ENCODE measurements at places on chromosomes 5 and 9.

DNA sequence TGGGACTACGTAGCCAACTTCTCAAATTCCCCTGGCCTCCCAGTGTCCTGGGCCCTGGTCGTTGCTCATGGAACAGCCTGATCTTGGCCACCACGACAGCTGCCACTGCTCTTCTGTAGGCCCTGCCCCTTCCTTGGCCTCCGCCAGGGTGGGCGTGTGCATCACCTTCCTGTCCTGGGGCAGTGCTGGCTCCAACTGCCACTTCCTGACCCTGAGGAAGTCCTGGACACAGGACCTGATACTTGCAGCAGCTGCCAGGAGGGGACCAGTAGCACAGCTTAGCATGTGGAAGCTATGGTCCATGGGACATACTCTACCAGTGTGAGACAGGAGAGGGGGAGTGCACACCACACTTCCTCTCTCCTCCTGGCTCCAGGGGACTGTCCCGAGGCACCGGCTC is 145.2 kb downstream of the TENT4A start:
- DNase-seq: no peak

GRCh38 chr5:131610198-131611063 is 24.6 kb downstream of the RAPGEF6 start:
- DNase-seq: no peak

GRCh38 chr5:16906255-16906654 is 29.8 kb downstream of the MYO10 start:
- DNase-seq: no peak

- no peak for DNase-seq
These were observed 30.3 kb upstream of the PUM3 start for GRCh38 chr9:2874001-2874750.

DNA sequence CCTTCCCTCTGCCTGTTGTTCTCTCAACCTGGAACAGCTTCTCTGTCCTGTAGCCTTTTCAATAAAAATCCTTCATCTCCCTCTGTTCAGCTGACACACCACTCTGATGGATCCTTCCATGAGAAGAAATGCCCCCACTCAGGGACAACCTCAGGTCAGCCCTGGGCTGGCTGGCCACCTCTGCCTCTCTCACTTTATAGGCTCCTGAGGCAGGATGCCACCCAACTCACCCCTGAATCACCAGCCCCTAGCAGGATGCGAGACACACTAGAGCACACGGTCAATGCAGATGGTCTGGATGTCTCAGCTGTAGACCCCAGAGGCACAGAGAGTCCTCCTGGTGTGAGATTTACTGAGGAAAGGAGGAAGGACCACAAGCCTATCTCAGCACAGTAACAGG is 93.8 kb downstream of the GABBR2 start:
- DNase-seq: no peak

GRCh38 chr5:79974886-79975285 is 16.2 kb downstream of the MTX3 start:
- no peak for DNase-seq

- no peak for DNase-seq
These were observed 5.2 kb downstream of the SPATA31E1 start for GRCh38 chr9:87887661-87888480.

GRCh38 chr9:95373782-95374487 is 56.4 kb upstream of the FANCC start:
- DNase-seq: no peak

- no peak for DNase-seq
These were observed 229.3 kb downstream of the PIK3R1 start for GRCh38 chr5:68444833-68445232.

DNA sequence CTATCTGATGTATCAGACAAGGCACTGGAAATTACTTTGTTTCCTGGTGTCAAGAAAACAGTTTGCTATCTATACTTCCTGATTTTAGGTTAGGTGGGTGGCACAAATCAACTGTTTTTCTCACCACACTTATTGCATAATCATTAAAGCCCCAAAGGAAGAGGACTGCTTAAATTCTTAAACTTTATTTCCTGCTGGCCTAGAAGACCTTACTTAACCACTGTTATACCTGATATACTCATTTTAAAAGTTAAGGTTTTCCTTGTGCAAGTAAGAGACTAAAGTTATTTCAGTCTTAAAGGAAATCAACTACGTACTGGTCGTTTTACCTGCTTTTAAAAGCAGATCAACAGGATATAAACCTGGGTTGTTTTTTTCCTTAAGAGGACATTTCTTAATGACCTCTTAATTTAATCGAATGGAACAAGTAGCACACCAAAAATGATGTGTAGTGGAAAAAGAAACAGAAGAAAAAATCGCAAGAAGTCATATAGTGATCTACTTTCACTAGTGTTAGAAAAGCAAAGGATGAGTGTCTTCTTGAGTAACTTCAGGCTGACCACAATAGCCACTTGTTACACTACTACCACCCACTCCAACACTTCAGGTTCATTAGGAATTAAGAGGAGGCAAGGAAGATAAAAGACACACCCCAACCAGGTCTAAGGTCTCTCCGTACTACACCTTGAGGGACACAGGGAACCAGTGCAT is 974 bp downstream of the CLINT1 start:
- DNase-seq: peak; percentile 27

- no peak for DNase-seq
These were observed 10.7 kb downstream of the IL4 start for GRCh38 chr5:132684491-132684890.

GRCh38 chr5:87125766-87126165 is 141.9 kb upstream of the RASA1 start:
- no peak for DNase-seq

GRCh38 chr5:4244306-4244705 is 648.7 kb downstream of the IRX1 start:
- no peak for DNase-seq

DNA sequence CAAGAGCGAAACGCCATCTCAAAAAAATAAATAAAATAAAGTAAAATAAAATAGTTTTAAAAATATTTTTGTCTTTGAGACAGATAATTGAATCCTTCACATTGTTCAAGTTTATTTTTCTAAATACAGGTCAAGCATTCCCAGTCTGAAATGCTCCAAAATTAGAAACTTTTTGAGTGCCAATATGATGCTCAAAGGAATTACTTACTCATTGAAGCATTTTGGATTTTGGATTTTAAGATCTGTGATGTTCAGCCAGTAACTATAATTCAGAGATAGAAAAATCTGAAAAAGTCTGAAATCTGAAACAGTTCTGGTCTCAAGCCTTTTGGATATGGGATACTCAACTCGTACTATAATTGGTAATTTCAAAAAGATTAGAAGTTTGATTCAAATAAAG is 39.8 kb downstream of the RBM27 start:
- no peak for DNase-seq

- no peak for DNase-seq
These were observed 425.4 kb downstream of the DNAH5 start for GRCh38 chr5:13519131-13519530.

DNA sequence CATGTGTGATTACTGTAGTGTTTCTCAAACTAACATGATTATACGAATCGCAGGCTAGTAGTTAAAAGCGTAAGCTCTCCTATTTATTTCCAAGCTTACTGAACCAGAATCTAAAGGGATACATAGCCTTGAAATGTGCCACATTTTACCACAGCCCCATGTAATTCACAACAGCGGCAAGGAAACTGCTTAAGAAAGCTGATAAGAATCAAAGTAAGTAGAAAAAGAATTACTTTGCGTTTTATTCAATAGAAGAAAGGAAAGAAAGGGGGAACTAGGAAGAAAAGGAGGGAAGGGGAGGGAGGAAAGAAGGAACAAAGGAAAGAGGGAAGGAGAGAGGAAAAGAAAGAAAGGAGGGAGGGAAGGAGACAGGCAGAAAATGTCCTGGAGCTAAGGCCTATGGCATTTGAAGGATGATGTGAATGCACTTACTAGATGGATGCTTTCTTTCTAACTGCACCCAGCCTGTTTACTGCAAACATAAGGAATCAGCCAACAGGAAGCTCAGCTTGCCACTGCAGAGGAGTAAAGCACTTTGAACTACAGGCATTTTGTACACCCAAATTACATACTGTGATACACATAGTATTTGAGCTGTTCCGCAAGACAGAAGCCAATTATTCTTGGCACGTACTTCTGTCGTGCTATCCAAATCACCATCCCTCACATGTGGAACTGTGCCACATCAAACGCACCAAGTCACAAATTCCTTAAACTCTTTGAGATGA is 521.7 kb downstream of the RAB3C start:
- DNase-seq: no peak

- no peak for DNase-seq
These were observed 44.4 kb upstream of the NEK6 start for GRCh38 chr9:124213396-124213795.

DNA sequence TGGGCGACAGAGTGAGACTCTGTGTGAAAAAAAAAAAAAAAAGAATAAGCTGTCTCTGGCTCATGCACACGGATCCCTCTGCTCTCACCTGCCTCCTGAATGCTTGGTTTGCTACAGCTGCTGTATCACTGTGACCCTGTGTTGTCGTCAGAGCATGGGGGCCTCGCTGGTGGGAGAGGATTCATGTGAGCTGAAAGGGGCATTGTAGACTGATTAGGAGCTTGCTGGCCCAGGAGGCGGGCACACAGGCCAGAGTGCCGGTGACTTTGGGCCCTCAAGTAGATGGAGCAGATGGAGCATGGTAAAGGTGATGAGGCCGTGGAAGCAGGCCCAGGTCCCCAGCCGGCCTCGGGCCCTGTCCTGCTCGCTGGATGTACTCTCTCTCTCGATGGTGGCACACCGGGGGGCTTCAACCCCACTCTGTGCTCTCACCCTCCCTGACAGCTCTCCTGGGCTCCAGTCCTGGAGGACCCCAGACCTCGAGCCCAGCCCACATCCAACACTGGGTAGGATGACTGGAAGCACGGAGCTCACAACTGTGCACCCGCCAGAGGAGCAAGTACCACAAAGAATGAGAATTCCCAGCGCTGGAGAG is 7.1 kb downstream of the FLT4 start:
- no peak for DNase-seq

DNA sequence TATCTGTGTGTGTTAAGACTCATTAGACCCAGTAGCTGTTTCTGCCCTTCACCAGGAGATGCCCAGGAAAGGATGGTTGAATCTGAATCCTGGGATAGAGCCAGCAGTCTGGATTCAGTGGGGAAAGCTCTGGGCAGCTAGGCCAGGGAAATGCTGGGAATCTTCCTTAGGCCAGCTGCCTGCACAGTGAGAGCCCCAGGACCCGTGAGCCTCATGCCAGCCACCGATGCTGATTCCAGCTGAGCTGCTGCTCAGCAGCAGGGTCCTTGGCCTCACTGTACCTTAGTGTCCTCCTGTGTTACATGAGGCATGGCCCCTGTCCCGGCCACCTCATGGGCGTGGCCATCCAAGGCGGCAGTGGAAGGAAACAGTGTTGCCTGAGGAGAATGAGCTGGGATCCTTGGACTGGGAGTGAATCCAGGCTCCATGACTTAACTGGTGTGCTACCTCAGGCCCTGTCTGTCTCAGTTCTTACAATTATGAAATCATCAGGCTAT is 87.1 kb downstream of the AMBP start:
- no peak for DNase-seq

- no peak for DNase-seq
These were observed 27.0 kb downstream of the SPINK5 start for GRCh38 chr5:148090773-148091250.

GRCh38 chr5:96336351-96336985 is 96.6 kb downstream of the PCSK1 start:
- DNase-seq: peak; percentile 74

DNA sequence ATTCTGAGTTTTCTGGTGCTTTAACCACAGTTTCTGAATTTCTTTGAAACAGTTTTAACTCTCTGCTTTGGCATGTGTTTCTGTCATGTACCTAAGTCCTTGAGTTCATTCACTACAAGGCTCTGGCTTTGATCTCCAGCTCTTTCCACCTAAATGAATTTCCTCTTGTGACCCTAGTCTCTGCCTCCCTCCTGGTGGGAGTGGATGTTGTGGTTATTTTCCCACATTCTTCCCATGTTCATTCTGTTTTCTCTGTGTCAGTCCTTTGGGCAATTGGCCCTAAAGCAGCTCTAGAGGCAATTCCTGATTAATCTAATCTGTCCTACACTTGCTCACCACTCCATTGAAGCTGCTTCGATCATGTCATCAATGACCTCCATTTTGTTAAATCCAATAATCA is 28.4 kb upstream of the DPYSL3 start:
- DNase-seq: no peak

DNA sequence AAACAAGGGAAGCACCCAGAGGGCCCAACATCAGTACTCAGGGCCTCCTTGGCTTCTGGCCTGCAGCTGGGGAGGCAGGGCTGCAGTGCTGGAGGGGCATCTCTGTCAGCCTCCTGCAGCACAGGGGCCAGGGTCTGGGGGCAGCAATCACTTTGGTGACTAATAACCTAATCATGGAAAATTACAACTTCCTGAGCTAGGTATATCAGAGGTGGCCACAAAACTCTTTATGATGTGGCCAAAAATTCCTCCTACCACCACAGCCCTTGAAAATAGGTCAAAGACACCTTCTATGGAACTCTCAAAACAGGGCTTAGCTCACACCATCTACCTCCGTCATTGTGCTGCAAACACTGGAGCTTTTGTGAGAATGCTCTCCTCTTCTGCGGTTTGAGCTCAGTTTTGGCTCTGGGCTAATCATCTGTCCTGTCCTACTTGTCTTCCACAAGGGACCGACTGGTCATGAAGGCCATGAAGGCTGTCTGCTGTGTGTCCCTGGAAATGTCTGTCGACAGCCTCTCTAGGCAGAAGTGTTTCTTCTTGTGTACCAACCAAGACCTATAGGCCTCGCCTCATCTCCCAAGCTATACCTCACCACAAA is 28.6 kb downstream of the CSF2 start:
- peak; percentile 57 for DNase-seq

DNA sequence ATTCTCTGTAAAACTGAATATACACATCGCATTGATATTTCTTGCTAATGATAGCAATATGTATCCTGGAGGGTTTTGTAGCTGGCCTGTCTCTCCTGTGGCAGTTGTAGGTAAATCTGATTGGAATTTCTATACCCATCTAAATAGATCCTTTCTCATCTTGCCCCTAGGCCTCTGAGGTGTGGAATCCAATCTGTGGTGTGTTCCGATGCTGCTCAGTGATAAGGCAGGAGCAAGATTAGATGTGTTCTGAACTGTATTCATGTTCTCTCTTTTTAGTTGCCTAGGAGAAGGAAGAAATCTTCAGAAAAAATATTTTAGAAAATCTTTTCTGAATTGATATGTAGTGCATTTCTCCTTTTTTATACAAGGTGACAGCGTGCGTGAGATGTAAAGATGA is 507.5 kb downstream of the NR2F1-AS1 start:
- no peak for DNase-seq

- DNase-seq: no peak
These were observed 2.1 kb upstream of the MARCHF6 start for GRCh38 chr5:10351199-10351905.

DNA sequence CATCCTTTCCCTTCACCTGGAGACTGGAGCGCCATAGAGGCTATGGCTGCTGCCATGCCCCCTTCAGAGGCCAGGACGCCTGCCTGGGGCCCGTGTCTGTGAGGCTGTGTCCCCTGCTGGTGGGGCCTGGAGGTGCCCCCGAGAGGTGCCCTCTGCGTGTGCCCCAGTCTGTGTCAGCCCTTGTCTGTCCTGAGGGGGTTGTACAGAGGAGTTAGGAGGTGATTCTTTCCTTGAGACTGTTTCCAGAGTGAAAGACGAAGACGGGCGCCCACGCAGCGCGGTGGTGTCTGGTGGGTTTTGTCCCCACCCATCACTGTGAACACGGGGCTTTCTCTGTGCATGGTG is 24.6 kb downstream of the TRAF2 start:
- no peak for DNase-seq

- DNase-seq: peak; percentile 87
These were observed 12.4 kb downstream of the TNFAIP8 start for GRCh38 chr5:119368238-119368630.

- DNase-seq: no peak
These were observed 54.3 kb downstream of the CHSY3 start for GRCh38 chr5:129958581-129958980.

- DNase-seq: no peak
These were observed 156.3 kb downstream of the PLPPR1 start for GRCh38 chr9:101184813-101185278.
